ENCODE measurements at places on chromosomes 4 and X.

DNA sequence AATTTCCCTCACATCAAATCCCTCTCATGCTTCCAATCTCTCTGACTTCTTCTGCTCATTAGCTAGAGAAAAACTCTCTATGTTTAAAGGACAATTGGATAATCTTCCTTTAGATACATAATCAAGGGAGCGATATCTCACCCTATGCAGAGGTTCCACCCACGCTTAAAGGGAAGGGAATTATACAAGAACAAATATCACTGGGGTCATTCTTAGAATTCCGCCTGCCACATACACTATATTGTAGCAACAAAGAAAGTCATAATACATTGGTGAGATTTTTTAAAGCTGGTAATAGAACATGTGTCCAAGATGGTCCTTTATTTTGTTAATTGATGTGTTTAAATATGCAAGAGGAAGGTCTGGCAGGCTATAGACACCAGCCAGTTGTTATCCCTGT, 31.5 kb downstream of the NKX6-1 start:
- DNase-seq, result no peak

GRCh38 chr4:48778431-48779094, 1.5 kb downstream of the FRYL start:
- no peak for DNase-seq

- peak; percentile 45 for DNase-seq
These were observed 249.1 kb downstream of the GBA3 start for GRCh38 chr4:22941688-22942375.

- no peak for DNase-seq
These were observed 330.5 kb downstream of the RAPGEF2 start for GRCh38 chr4:159433337-159433736.

DNA sequence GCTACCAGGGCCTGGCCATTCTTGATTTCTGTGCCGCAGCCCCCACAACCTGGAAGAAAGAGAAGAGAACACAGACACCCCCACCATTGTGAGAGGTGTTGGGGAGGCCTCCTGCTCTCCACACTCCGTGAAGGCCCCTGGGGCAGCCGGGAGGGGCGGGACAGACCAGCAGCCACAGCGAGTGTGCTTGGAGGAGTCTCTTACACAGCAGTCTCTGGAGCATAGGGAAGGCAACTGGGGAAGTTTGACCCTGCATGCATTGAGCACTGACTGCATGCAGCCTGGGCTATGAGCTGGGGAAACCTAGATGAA, 77.9 kb downstream of the ABLIM2 start:
- no peak for DNase-seq

DNA sequence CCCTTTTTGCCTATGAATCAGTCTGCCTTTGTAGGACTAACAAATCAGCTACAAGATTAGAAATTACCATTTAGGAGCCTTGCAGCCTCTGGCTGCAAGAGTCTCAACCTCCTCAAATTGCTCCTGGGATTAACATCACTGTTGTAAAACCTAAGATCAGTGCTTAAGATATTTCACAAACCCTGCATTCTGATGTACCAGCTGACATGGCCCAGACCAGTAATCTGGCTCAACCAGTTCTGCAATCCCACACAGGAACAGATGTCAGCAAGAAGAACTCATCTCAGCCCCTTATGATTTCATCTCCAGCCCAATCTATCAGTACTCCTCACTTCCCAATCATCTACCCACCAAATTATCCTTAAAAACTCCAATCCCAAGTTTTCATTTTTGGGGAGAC, 32.5 kb upstream of the AADAT start:
- DNase-seq, result no peak

DNA sequence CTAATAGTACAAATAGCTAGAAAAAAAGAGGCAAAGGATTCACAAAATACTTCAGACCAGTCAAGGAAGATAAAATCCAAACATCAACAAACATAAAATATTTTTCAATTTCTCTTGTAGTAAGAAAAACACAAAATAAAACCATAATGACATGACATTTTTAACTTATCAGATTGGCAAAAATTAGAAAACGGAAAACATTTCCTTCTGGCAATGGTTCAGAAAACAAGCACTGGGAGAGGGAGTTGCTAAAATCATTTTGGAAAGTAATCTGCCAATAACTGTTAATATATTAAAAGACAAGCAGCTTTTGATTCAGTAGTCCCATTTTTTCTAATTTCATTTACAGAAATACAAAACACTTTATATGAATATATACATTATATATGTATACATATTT, 26.1 kb downstream of the TKTL2 start:
- DNase-seq, result no peak

DNA sequence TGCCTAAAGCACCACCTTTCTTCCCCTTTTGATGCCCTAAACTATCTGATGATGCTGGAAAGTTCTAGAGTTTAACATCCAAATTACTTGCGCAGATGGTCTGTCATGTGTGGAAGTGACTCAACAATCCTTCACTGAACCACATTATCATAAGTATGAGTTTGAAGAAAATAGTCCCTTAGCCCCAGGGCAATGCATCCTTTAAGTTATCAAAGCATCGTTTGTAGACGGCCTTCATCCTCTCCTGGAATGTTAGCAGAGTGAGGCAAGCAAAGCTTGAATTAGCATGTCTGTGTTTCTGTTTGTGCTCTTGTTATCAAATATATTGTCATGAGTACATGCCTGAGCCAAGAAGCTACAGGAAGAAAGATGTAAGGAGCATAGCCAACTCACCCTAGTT, 570.9 kb downstream of the MID1IP1 start:
- no peak for DNase-seq

GRCh38 chr4:183556947-183557346, 52.1 kb downstream of the ING2 start:
- no peak for DNase-seq

GRCh38 chr4:185468999-185469398, 2.5 kb downstream of the CCDC110 start:
- DNase-seq, result no peak

GRCh38 chrX:137432609-137433008, 133.3 kb upstream of the ZIC3 start:
- DNase-seq, result peak; percentile 70

DNA sequence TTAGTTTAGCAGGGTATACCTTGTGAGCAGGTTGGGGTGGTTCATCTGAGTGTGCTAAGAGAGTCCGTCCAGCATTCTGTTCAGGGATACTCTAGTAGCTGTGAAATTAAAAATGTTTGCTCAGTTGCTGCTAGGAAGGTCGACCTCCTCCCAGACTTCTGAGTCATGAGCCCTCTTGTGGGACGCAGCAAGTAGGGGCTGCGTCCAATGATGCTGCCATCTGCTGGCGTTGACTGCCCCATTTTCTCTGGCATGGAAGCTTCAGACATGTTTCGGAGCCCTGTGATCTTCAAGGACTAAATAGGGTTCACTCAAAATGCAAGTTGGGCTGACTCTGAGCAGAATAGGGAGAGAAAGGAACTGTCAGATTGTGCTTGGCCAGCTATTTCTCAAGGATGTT, 201.0 kb upstream of the ARSJ start:
- DNase-seq, result peak; percentile 13

- no peak for DNase-seq
These were observed 665.2 kb downstream of the FAT4 start for GRCh38 chr4:125979950-125980349.

DNA sequence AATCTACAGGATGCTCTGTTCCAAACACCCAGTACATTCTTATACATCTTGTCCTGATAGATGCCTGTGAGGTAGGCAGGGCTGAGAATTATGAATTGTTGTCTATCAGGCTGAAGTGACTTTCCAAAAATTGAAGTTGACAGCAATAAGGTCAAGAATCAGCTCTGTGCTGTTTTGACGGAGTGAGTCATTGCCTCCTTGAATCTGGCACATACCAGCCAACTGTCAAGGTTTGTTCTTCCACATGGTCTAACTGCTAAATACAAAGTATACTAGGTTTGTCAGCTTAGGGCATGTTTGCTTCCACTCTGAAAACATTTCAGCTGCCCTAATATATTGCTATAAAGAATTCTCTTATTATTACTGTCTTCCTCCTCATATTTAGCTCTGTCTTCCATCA, 32.3 kb downstream of the SH3RF1 start:
- no peak for DNase-seq

DNA sequence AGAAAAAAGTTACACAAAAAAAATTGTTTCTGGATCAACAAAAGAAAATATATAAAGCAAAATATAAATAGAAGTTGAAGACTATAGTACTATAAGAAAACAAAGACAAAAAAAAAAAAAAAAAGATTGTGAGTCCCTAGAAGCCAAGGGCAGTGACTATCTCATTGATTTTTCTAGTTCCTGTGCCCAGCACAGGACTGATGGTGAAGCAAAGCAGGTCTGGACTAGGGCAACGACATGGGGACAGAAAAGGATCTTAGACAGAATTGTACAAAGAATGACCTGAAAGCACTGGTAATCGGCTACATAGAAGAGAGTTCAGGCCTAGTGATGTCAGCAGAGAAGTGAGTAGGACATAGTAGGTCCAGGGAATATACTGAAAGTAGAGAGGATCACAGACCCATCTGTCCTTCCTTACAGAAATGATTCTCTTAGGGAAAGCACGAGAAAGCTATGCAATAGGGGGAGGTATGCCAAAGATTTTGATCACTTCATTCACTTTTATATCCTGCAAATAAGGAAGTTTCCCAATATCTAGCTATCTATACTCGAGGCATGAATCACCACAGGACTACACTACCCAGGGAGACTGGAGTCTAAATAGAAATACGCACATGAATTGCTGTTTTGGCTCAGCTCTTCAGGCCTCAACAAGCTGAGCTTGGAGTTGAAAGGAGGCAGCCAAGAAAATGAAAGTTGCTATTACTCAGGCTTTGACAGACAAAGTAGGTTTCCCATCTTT, 230.9 kb upstream of the GPC4 start:
- DNase-seq, result no peak

- no peak for DNase-seq
These were observed 15.4 kb downstream of the FAM9C start for GRCh38 chrX:13028871-13029636.

- no peak for DNase-seq
These were observed 2.4 kb downstream of the MYOZ2 start for GRCh38 chr4:119138046-119138445.

DNA sequence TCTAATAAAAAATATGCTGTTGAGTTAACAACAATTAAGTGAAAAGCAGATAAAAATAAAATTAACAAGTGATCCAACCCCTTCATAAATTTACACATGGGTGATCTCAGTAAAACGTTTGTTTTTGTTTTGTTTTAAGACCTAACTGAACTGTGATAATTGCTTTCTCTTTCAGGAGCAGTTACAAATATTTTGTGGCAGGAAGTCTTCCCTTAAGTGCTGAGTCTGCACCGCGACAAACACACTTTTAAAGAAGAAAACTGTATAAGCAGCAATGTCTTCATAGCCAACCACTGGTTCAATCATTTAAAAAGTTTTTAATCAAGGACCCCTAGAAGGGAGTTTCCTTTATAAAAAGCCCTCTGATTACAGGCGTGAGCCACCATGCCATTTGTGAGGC, 53.7 kb upstream of the NFKB1 start:
- DNase-seq, result no peak

- DNase-seq, result no peak
These were observed 150.0 kb downstream of the CBR4 start for GRCh38 chr4:168859888-168860694.

- no peak for DNase-seq
These were observed 21.7 kb upstream of the FAM156A start for GRCh38 chrX:52979993-52980392.
